ENCODE measurements at places on chromosomes 12 and 14.

GRCh38 chr12:24228371-24228770 lies 278.9 kb upstream of the SOX5 start:
- no peak for DNase-seq

GRCh38 chr14:32669391-32669790 lies 269.3 kb upstream of the NPAS3 start:
- no peak for DNase-seq

DNA sequence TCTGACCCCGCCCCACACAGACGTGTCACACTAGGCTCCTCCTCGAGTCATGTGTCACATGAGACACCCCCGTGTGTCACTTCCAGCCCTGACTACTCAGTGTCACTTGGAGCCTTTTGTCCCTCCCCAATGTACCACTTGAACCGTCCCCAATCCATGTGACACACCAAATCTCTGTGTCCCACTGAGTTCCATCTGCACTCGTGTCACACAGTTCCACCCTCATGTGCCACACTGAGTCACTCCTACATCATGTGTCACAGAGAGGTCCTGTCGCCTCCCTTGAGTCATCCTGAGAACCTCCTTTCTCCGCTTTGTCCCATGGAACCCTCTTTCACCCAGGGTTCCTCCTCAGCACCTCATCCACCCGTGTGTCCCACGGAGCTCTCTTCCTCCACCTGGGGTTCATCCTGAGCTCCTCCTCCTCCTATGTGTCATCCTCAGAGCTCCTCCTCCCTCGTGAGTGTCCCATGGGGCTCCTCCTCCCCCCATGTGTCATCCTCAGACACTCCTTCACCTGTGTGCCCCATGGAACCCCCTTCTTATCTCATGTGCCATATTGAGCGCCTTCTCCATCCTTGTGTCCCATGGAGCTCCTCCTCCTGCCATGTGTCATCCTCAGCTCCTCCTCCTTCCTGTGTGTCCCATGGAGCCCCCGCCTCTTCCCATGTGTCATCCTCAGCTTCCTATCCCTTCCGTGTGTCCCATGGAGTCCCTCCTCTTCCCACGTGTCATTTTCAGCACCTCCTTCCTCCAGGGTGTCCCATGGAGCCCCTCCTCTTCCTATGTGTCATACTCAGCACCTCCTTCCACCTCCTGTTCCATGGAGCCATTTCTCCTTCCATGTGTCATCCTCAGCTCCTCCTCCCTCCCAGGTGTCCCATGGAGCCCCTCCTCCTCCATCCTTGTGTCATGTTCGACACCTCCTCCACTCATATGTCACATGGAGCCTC lies 32.0 kb downstream of the RTL1 start:
- peak; percentile 82 for DNase-seq

DNA sequence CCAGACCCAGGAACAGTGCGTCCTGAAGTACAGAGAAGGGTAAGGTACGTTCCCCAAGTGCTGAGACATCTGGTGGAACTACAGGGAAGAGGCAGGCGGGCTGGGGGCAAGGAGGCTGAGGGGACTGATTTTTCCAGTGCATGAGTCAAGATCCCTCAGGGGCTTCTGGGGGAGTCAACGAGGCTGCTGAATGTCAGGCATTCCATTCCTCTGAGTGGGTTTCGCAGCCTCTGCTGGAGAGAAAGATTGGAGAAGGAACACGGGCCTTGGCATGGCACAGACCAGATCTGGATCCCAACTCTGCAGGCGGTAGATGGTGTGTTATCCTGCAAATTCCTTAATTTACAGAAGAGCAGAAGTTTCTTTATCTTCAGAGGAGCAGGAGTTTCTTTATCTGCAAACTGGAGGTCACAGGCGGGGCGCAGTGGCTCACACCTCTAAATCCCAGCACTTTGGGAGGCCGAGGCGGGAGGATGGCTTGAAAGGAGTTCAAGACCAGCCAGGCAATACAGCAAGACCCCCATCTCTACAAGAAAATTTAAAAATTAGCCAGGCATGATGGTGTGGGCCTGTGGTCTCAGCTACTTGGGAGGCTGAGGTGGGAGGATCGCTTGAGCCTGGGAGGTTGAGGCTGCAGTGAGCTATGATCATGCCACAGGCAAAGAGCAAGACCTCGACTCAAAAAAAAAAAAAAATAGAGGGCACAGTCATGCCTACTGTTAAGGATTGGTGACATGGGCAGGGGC lies 132.6 kb upstream of the MAP1LC3B2 start:
- peak; percentile 98 for DNase-seq

GRCh38 chr12:47277972-47278448 lies 198.3 kb upstream of the AMIGO2 start:
- DNase-seq, result peak; percentile 99

DNA sequence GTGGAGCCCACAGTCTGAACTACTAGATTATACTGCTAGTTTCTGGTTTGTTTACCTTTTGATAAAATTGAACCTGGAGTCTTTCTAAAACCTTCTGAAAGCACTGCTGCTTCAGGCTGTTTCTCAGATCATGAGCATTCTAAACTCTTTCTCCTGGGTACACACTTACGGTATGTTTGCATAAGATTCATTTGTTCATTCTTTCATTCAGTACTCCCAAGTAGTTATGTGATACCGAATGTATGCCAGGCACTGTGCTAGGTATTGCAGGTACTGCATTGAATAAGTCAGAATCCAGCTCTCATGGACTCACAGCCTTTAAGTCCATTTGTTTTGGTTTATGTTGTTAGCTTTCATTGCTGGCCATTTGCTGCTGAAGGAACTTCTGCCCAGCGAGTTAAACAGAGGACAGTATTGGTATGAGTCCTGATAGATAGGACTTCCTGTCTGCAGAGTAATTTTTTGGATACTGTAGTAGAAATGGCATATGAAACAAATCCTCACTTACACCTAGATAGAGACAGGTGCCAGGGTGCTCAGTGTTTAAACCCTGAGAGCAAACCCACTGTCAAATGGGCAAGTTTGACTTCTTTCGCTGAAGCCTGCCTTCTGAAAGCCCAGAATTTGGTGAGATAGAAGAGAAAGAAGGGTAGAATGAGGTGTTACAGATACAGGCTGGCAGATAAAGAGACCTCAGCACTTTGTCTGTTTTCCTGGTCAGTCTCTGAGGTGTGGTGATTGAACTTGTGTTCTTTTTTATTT lies 2.1 kb downstream of the SUSD6 start:
- DNase-seq, result no peak

- DNase-seq, result peak; percentile 79
Observed at GRCh38 chr12:43291516-43291915, 260.5 kb downstream of the ADAMTS20 start.

- DNase-seq, result no peak
Observed at GRCh38 chr12:100138803-100139098, 3.9 kb downstream of the BLTP3B start.

Measured in GM23248 (cell line).